Prostate gland (tissue), 2 donors: ENCODE measurements at places on chromosomes 2 and 18. TPM values are rescaled to one million over a fixed set of nuclear protein-coding genes. Genes with fewer than 3 reads are reported as not detected.
A peak's percentile ranks its signal among the peaks of the same experiment; 100 is the strongest.

MFSD2B gene
- total RNA-seq: not detected

RAB12 gene
- total RNA-seq: 39.0 TPM

DNAH6 gene
- total RNA-seq: 1.1 TPM

RAB6C gene
- 2.4 TPM for total RNA-seq

ANAPC1 gene
- 49.7 TPM for total RNA-seq

ALPI gene
- total RNA-seq: not detected

AQP12B gene
- total RNA-seq: not detected

FAM237A gene
- total RNA-seq: not detected

LOXHD1 gene
- total RNA-seq: 1.4 TPM

FKBP7 gene
- 6.0 TPM for total RNA-seq

- H3K27ac ChIP-seq: no peak overlapping the region
- peaks cover 6% of the 10 kb centered on the region for H3K4me1 ChIP-seq
- no peak overlapping the region for H3K4me3 ChIP-seq
These were observed 1.6 kb downstream of the COPS9 start for GRCh38 chr2:240134466-240134865.

DNA sequence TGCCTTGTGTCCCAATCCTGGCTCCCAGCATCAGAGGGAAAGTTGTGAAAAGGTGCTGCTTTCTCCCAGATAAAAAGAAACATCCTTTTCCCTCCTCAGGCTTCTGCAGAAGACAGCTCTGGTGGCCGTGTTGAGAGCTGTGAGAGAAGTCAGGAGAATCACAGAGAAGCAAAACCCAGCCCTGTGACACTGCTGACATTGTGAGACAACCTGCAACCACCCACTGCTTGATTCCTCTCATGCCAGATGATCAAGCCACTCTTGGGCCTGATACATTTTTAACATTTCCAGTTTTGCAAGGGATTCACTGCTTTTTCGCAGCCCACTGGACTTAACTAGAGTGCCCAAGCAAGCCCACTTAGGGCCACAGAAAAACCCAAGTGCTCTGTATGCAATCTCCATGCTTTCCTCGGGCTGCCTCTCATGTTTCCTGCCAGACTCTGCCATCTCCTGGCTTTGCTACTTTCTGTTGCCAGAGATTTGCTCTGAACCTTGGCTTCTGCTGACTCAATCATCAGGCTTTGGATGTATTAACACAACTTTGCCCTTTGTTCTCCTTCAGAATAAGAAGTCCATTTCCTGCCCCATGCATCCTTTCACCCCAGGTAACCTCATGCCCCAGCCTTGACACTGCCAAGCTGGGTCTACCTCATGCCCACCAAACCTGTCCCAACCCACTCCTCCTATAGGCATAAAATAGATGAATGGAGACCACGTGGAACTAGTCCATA lies 24.9 kb upstream of the TTR start:
- no peaks in the 10 kb centered on the region for H3K4me1 ChIP-seq
- no peak for DNase-seq
- H3K27ac ChIP-seq: no peak overlapping the region
- no peaks in the 10 kb centered on the region for H3K27me3 ChIP-seq

- H3K27ac ChIP-seq: no peak overlapping the region
- no peak overlapping the region for H3K4me3 ChIP-seq
- H3K4me1 ChIP-seq: no peaks in the 10 kb centered on the region
- DNase-seq: no peak
- H3K27me3 ChIP-seq: no peaks in the 10 kb centered on the region
- no peaks in the 10 kb centered on the region for H3K36me3 ChIP-seq
These were observed 16.5 kb downstream of the SEPTIN10 start for GRCh38 chr2:109597283-109597682.

GRCh38 chr2:42848265-42848664 lies 55.9 kb upstream of the HAAO start:
- no peak overlapping the region for H3K4me3 ChIP-seq
- no peak overlapping the region for H3K27ac ChIP-seq
- H3K27me3 ChIP-seq: no peaks in the 10 kb centered on the region
- H3K36me3 ChIP-seq: no peaks in the 10 kb centered on the region
- H3K4me1 ChIP-seq: no peaks in the 10 kb centered on the region

DNA sequence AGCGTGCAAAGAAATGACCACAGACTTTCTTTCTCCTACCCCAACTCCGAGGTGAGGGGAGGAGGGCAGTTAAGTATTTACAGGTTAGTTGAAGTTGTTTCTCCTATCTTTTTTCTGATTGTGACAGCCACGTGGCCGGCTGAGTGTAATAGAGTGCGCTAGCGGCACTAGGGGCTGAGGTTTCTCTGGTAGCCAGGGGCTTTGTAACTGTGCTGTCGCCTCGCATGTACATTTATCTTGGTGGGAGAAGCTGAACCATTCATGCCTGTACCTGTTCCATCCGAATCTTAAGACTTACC lies 214.1 kb upstream of the STON1 start:
- no peaks in the 10 kb centered on the region for H3K36me3 ChIP-seq
- no peaks in the 10 kb centered on the region for H3K4me1 ChIP-seq
- DNase-seq: no peak
- H3K27ac ChIP-seq: peak overlapping the region; percentile 94
- H3K27me3 ChIP-seq: no peaks in the 10 kb centered on the region
- H3K4me3 ChIP-seq: peak overlapping the region; percentile 96

GRCh38 chr2:68766376-68766845 lies 31.8 kb downstream of the ARHGAP25 start:
- DNase-seq: peak; percentile 41
- no peaks in the 10 kb centered on the region for H3K27me3 ChIP-seq
- H3K4me1 ChIP-seq: no peaks in the 10 kb centered on the region
- H3K36me3 ChIP-seq: no peaks in the 10 kb centered on the region
- H3K4me3 ChIP-seq: no peak overlapping the region

DNA sequence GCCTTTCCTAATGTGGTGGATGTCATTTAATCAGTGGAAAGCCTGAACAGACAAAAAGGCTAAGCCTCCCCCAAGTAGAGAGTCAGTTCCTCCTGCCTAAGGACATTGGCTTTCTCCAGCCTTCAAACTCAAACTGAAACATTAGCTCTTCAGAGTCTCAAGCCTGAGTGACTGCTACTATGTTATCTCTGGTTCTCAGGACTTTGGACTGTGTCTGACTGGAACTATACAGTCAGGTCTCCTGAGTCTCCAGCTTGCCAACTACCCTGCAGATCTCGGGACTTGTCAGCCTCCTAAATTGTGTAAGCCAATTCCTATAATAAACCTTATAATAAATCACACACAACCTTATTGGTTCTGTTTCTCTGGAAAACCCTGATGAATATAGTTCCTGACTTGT lies 12.6 kb downstream of the HYCC2 start:
- no peaks in the 10 kb centered on the region for H3K27me3 ChIP-seq
- H3K36me3 ChIP-seq: no peaks in the 10 kb centered on the region
- no peak overlapping the region for H3K27ac ChIP-seq
- H3K4me3 ChIP-seq: no peak overlapping the region
- no peak for DNase-seq
- no peaks in the 10 kb centered on the region for H3K4me1 ChIP-seq

GRCh38 chr2:33230195-33230594 lies 246.3 kb upstream of the RASGRP3 start:
- no peak for DNase-seq
- H3K36me3 ChIP-seq: no peaks in the 10 kb centered on the region
- no peak overlapping the region for H3K27ac ChIP-seq
- H3K27me3 ChIP-seq: no peaks in the 10 kb centered on the region
- no peak overlapping the region for H3K4me3 ChIP-seq

DNA sequence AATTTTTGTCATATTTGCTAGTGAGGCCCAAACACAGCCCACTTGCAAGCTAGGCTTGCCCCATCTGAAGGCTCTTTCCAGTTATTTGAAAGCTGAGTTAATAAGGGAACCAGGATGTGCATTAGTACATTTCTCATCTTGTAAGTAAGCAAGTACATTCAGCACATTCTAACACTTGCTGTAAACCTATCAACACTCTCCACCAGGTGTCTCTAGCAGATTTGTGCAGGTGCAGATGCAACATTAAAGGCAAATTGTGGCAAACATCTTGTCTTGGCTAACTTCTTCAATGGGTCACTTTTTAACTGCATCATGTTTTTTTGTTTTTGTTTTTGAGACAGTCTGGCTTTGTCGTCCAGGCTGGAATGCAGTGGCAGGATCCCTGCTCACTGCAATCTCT lies 25.3 kb upstream of the MFSD6 start:
- peak; percentile 64 for DNase-seq
- no peak overlapping the region for H3K27ac ChIP-seq
- no peak overlapping the region for H3K4me3 ChIP-seq
- H3K4me1 ChIP-seq: no peaks in the 10 kb centered on the region
- no peaks in the 10 kb centered on the region for H3K36me3 ChIP-seq

GRCh38 chr2:228681426-228681825 lies 499.9 kb upstream of the SPHKAP start:
- H3K4me1 ChIP-seq: no peaks in the 10 kb centered on the region
- no peaks in the 10 kb centered on the region for H3K36me3 ChIP-seq
- no peak overlapping the region for H3K4me3 ChIP-seq
- DNase-seq: no peak

GRCh38 chr2:142989273-142990204 lies 112.1 kb downstream of the KYNU start:
- no peaks in the 10 kb centered on the region for H3K27me3 ChIP-seq
- no peak for DNase-seq
- H3K27ac ChIP-seq: no peak overlapping the region
- H3K4me1 ChIP-seq: no peaks in the 10 kb centered on the region

GRCh38 chr2:134461511-134461910 lies 207.6 kb downstream of the MGAT5 start:
- no peak for DNase-seq
- no peak overlapping the region for H3K27ac ChIP-seq
- no peaks in the 10 kb centered on the region for H3K4me1 ChIP-seq
- H3K27me3 ChIP-seq: no peaks in the 10 kb centered on the region

GRCh38 chr2:171227066-171227782 lies 66.5 kb upstream of the TLK1 start:
- no peak overlapping the region for H3K4me3 ChIP-seq
- no peak for DNase-seq
- H3K27me3 ChIP-seq: no peaks in the 10 kb centered on the region
- no peaks in the 10 kb centered on the region for H3K4me1 ChIP-seq

- no peaks in the 10 kb centered on the region for H3K27me3 ChIP-seq
- H3K4me1 ChIP-seq: no peaks in the 10 kb centered on the region
- H3K36me3 ChIP-seq: no peaks in the 10 kb centered on the region
- H3K4me3 ChIP-seq: no peak overlapping the region
These were observed 60.3 kb downstream of the CELF4 start for GRCh38 chr18:37505321-37505720.

DNA sequence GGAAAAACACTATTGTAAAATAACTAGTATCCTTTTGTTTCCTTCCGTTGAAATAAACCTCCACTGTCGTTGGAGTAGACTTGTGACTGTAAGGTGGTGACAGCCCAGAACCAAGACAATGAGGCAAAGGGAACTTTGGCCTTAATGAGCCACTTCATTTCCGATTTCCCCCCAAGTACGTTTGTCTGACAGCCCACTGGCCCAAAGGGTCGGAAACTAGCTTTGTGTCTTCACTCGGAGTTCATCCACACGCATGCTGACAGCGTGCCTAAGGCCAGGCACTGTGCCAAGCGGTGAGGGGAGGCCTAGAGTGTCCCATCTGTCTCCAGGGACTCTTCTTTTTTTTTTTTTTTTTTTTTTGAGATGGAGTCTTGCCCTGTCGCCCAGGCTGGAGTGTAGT lies 21.0 kb downstream of the HJURP start:
- no peak overlapping the region for H3K4me3 ChIP-seq
- no peak for DNase-seq
- H3K4me1 ChIP-seq: no peaks in the 10 kb centered on the region
- H3K27ac ChIP-seq: no peak overlapping the region
- H3K36me3 ChIP-seq: no peaks in the 10 kb centered on the region

DNA sequence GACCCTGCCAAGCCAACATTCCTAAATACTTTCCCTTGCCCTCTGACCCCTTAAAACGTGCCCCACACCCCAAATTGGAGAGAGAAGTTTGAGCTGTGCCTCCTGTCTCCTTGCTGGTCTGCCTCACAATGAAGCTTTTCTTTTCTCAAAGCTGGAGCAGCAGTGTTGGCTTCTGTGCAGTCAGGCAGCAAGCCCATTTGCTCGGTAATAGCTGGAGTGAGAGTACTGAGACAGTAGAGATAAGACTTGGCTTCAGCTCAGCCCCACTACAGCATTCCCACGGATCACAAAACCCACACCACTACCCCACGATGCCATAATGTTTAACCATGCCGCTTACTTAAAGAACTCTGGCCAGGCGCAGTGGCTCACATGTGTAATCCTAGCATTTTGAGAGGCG lies 73.0 kb downstream of the NCAPH start:
- no peaks in the 10 kb centered on the region for H3K4me1 ChIP-seq
- H3K4me3 ChIP-seq: no peak overlapping the region
- peak; percentile 65 for DNase-seq
- H3K27me3 ChIP-seq: no peaks in the 10 kb centered on the region
- H3K36me3 ChIP-seq: no peaks in the 10 kb centered on the region
- peak overlapping the region; percentile 30 for H3K27ac ChIP-seq

GRCh38 chr18:57544936-57545660 lies 41.4 kb downstream of the FECH start:
- no peak overlapping the region for H3K4me3 ChIP-seq
- H3K4me1 ChIP-seq: no peaks in the 10 kb centered on the region
- no peak overlapping the region for H3K27ac ChIP-seq
- no peak for DNase-seq
- no peaks in the 10 kb centered on the region for H3K36me3 ChIP-seq
- no peaks in the 10 kb centered on the region for H3K27me3 ChIP-seq

DNA sequence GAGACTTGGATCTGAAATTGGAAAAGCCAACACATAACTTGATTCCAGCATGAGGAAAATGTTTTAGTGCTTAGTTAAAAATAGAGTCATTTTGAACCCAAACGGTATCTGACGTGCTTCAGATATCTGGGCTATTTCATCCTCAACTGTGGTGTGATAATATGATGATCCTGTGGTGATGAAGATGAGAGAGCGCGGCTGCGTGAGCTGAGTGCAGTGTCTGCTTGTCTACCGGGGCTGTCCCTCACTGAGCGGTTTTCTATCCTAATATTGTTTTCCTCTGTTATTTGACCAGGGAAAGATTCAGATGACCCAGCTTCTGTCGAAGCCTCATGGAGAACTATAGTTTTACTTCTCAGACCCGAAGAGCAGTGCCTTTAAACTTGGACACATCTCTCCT lies 5.8 kb downstream of the TWIST2 start:
- H3K4me1 ChIP-seq: no peaks in the 10 kb centered on the region
- H3K36me3 ChIP-seq: no peaks in the 10 kb centered on the region
- H3K27me3 ChIP-seq: peaks cover 4% of the 10 kb centered on the region
- H3K27ac ChIP-seq: peak overlapping the region; percentile 28
- no peak overlapping the region for H3K4me3 ChIP-seq

DNA sequence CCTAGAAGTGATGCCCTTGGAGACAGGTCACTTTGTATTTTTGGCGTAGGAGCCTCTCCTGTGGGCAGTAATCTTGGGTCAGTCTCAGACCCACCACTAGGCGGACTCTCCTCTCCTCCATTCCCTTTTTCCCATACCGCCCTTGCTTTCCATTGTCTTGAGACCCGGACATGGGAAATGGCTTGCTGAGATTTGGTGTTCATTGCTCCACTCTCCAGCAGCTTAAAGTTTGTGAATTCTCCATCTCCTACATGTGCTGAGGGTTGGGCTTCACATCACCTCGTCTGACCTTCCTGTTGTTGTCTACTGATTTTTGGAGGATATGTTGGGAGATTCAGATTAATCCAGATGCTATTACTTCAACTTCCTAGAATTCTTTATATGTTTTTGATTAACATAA lies 159.2 kb upstream of the RAB12 start:
- no peak overlapping the region for H3K27ac ChIP-seq
- no peaks in the 10 kb centered on the region for H3K27me3 ChIP-seq
- no peak for DNase-seq
- H3K4me1 ChIP-seq: no peaks in the 10 kb centered on the region
- no peak overlapping the region for H3K4me3 ChIP-seq
